ENCODE measurements at places on chromosomes 12 and 14. TPM values are rescaled to one million over a fixed set of nuclear protein-coding genes. Genes with fewer than 3 reads are reported as not detected.

OR6C2 gene
- total RNA-seq = not detected

PLEKHD1 gene
- not detected for total RNA-seq

- no peaks in the 10 kb centered on the region for H3K36me3 ChIP-seq
- H3K4me3 ChIP-seq = no peak overlapping the region
- no peak overlapping the region for H3K27ac ChIP-seq
- no peak for DNase-seq
- H3K27me3 ChIP-seq = peaks cover 14% of the 10 kb centered on the region
Observed at GRCh38 chr14:54834727-54835126, 67.9 kb downstream of the GCH1 start.

DNA sequence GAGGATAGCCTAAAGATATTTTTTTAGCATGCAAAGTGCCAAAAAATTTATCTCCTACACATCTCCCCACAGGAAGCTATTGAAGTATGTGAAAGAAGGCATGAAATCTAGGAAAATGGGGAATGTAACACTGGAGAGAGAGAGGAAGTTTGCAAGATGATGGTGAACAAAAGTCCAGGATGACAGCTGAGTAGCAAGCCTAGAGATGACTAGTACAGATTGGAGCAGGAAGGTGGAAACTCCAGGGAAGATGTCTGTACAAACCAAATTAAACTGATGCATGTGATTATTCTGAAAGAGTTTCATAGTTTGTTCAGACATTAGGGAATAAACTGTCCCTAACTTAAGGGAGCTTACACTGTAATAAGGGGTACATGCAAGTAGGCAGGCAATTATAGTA, 99.3 kb downstream of the RAD51B start:
- no peaks in the 10 kb centered on the region for H3K27me3 ChIP-seq
- no peak overlapping the region for H3K4me3 ChIP-seq
- H3K4me1 ChIP-seq = peaks cover 6% of the 10 kb centered on the region

GRCh38 chr12:52912711-52913430, 8.0 kb upstream of the KRT8 start:
- no peak for DNase-seq
- H3K4me3 ChIP-seq = no peak overlapping the region

Data from HFFc6 (cell line).